ENCODE measurements at places on chromosomes 4 and X.

- no peaks in the 10 kb centered on the region for H3K27me3 ChIP-seq
- no peak overlapping the region for H3K27ac ChIP-seq
- H3K4me1 ChIP-seq, result no peaks in the 10 kb centered on the region
- no peak overlapping the region for H3K4me3 ChIP-seq
- no peak for DNase-seq
These were observed 43.0 kb downstream of the FBXL5 start for GRCh38 chr4:15612136-15612535.

GRCh38 chr4:102733084-102733483 is 27.7 kb downstream of the MANBA start:
- H3K4me1 ChIP-seq, result peaks cover 31% of the 10 kb centered on the region
- no peak overlapping the region for H3K4me3 ChIP-seq
- H3K27me3 ChIP-seq, result no peaks in the 10 kb centered on the region
- DNase-seq, result no peak

DNA sequence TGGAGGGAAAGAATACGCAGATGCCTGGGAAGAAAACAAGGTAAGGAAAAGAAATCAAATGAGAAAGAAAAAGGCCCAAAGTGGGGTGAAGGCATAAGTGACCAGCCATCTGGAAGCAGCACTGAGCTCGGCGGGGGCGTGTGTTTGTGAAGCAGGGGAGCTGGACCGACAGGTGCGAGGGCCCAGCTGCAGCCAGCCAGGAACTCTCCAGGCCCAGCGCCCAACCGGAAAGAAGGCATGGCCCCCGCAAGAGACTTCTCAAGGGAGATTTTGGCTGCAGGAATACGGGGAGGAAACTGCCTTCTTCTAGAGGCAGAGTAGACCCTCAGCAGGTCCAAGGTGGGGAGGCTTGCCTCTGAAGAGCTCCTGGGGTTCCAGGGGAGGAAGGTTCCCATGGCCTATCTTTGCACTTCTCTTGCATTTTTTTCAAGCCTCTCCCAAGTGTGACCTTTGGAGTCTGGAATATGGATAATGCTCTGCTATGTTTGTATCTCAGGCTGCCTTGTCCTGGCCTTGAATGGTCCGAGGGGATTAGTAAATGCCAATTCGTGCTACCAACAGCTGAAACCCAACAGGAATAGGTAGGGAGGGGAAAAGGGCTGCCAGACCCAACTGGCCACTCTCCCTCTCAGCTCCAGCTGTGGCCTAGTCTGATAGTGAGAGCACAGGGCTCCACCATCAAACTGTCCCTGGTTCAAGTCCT is 10.8 kb upstream of the CITED1 start:
- no peak for DNase-seq
- 0 out of 2 replicates have a peak, but pooled peaks cover 5% of the 10 kb centered on the region for H3K4me1 ChIP-seq

GRCh38 chr4:25065431-25065858 is 34.7 kb upstream of the LGI2 start:
- H3K27me3 ChIP-seq, result no peaks in the 10 kb centered on the region
- no peaks in the 10 kb centered on the region for H3K36me3 ChIP-seq
- no peak for DNase-seq
- no peak overlapping the region for H3K27ac ChIP-seq
- H3K4me1 ChIP-seq, result peaks cover 20% of the 10 kb centered on the region
- no peak overlapping the region for H3K4me3 ChIP-seq

DNA sequence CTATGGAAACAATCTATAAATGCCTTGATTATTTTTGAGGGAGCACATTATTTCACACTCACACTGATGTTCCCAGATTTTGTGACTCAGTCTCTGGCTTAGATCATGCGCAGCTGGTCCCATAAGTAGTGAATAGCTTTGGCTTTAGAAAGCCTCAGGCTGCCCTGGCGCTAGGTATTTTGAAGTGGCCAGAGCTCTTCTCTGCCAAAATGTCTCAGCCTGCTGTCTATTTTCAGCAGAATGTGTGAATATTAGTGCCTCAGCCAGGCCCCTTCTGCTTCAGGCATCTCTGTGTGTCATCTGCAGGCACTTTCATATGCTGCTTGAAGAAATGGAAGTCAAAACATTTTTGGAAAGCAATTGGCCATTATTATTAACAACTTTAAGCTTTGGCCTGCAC is 931.0 kb upstream of the INTU start:
- no peak for DNase-seq
- no peaks in the 10 kb centered on the region for H3K36me3 ChIP-seq
- no peaks in the 10 kb centered on the region for H3K4me1 ChIP-seq
- no peak overlapping the region for H3K4me3 ChIP-seq
- H3K27me3 ChIP-seq, result no peaks in the 10 kb centered on the region
- H3K27ac ChIP-seq, result no peak overlapping the region

DNA sequence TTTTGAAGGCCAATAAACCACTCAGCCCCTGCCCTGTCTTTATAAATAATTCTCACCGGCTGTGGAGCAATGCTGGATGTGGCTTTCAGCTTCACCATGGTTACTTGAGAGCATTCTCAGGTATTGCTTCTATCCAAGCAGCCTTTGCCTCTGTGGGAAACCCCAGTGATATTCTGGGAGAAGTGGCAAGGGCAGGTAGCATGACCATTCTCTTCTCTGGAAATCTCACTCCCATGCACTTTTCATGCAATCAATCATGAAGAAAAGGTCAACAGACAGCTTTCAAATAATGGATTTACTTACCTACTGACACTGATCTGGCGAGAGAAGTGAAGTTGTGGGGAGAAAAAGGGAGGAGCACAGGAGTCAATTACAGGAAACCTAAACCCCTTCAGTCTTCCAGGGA is 49.5 kb downstream of the UNC5C start:
- DNase-seq, result no peak
- H3K4me3 ChIP-seq, result no peak overlapping the region
- no peak overlapping the region for H3K27ac ChIP-seq
